ENCODE measurements at places on chromosomes 16 and 17.
A peak's percentile ranks its signal among the peaks of the same experiment; 100 is the strongest.

GRCh38 chr16:85918436-85918835, 19.5 kb downstream of the IRF8 start:
- DNase-seq, result no peak

GRCh38 chr17:7878234-7878633, 10.4 kb upstream of the CHD3 start:
- DNase-seq, result peak; percentile 23

GRCh38 chr16:8292271-8292670, 298.0 kb downstream of the TMEM114 start:
- no peak for DNase-seq

DNA sequence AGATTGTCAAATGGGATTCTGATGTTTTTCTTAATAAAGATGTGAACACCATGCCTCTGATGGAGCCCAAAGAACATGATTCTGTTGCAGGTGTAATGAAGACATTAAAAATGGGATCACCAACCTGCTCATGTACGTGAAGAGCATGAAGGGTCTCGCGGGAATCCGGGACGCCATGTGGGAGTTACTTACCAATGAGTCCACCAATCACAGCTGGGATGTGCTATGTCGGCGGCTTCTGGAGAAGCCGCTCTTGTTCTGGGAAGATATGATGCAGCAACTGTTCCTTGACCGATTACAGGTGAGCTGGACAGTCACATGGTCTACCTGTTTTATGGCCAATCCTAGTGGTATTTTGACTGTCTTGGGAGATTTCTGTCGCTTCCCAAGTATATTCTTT, 7.6 kb downstream of the COG1 start:
- DNase-seq, result peak; percentile 40

GRCh38 chr17:73192894-73193701, at the start of gene COG1:
Gene COG1, plus strand, starts transcription at chr17:73193055. Its CDS starts 15 bp downstream, at chr17:73193070.
- DNase-seq, result peak; percentile 95

DNA sequence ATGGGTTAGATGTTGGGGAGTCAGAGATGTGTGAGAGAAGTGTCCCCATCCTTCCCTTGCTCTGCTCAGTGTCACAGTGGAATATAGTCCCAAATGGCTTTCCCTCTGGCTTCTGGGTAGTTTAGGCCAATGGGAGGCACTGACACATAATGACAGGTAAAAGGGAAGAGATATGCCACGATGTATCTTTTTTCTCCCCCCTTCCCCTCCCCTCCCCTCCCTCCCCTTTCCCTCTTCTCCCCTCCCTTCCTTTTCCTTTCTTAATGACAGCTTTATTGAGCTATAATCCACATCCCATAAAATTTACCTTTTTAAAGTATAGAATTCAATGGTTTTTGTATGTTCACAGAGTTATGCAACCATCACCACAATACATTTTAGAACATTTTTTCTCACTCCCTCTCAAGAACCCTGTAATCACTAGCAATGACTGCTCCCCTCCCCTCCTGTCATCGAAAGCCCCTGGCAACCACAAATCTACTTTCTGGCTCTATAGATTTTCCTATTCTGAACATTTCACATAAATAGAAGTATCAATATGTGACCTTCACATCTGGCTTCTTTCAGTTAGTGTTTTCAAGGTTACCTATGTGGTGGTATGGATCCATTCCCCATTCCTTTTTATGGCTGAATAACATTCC, 617 bp upstream of the CCR7 start:
- no peak for DNase-seq

GRCh38 chr17:12743046-12743445, 46.3 kb upstream of the ARHGAP44 start:
- DNase-seq, result no peak

- peak; percentile 67 for DNase-seq
Measured at GRCh38 chr16:89155184-89155679, 16.3 kb upstream of the CDH15 start.

- DNase-seq, result no peak
Measured at GRCh38 chr16:58177353-58177710, 20.6 kb downstream of the CSNK2A2 start.
